ENCODE measurements at places on chromosomes 6 and 20.
A peak's percentile ranks its signal among the peaks of the same experiment; 100 is the strongest.

DNA sequence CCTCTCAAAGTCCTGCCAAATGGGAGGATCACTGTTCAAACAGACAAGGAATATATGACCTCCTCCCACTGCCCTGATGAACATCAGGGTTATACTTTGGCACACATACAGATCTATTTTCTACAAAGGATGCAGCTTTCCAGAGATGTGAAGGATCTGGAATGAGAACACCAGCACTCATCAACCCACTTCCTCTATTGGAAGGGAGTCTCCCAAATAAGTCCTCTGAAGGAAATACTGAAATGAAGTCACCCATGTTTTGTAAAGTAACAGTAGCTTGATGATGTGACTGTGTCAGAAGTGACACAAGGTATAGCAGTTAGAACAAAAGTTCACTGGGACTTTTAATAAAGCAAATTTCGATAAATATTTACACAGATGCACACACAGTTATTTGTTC, 104.9 kb downstream of the OGFRL1 start:
- no peak for DNase-seq

DNA sequence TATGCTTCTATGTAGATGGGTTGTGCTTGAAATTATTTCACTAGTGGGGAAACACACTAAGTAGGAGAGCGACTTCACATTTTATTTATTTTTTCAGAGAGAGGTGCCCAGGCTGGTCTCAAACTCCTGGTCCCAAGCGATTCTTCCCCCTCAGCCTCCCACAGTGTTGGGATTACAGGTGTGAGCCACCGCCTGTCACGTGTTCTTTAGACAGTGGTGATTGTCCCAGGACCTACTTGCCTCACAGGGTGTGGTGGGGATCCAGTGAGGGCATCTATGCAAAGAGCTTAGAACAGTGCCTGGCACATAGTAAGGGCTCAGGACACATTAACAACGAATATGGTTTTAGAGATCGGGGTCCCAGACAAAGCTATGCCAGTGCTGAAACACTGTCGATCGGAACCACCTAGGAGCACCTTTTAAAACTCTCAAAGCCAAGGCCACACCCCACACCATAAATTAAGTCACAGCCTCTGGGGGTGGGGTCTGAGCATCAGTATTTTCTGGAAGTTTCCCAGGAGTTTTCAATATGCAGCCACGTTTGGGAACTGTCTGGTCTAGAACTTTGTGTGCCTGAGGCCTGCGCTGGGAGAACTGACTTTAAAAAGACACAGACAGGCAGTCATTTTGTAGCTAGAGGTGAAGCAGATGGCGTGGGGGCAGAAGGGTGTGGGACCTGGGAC, 4.8 kb upstream of the BCAS4 start:
- DNase-seq, result no peak

DNA sequence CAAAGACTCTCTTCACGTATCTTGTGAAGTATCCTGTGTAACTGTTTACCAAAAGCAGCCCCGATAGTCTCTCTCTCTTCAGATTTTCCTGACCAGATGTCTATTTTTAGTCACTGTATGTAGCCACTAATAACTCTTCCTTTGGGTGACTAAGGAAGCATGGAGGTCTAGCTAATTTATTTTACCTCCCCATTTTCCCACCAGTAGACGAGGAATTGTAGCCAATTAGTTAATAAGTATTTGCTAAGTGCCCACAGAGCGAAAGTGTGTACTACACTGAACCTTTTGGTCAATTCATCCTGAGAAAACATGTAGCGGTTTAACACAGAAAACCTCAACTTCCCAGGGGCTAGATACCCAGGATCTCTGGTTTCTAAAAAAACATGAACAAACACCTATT, 180.6 kb downstream of the TBX18 start:
- no peak for DNase-seq

DNA sequence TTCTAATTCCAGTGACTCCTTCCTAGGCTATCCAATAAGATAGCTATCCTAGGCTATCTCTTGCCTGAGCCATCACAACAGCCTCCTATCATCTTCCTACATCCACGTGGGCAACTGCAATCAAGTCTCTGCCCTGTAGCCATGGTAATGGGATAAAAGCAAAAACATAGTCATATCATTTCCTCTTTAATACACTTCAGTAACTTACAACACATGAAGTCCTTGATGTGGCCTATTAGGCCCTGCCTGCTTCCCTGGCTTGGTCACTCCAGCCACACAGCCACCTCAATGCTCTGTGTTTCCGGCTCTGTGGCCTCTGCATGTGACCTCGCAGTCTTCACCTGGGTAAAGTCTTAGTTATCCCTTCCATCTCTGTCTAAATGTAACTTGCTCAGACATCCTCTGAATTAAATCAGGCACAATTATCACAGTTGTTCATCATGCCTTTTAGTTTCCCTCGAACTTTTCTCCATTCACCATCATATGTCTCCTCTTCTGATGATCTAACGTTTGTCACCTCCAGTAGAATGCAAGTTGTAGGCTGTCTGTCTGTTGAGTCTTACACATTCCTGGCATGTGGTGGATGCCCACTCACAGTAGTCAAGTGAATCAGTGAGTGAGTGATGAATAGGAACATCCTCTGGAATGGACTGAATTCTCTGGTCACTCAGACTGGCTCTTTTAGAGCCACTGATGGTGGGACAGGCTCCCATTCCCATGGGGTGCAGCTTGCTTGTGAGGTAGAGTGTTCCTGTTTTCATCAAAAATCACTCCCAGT, 229.4 kb downstream of the TBC1D7 start:
- DNase-seq, result no peak

DNA sequence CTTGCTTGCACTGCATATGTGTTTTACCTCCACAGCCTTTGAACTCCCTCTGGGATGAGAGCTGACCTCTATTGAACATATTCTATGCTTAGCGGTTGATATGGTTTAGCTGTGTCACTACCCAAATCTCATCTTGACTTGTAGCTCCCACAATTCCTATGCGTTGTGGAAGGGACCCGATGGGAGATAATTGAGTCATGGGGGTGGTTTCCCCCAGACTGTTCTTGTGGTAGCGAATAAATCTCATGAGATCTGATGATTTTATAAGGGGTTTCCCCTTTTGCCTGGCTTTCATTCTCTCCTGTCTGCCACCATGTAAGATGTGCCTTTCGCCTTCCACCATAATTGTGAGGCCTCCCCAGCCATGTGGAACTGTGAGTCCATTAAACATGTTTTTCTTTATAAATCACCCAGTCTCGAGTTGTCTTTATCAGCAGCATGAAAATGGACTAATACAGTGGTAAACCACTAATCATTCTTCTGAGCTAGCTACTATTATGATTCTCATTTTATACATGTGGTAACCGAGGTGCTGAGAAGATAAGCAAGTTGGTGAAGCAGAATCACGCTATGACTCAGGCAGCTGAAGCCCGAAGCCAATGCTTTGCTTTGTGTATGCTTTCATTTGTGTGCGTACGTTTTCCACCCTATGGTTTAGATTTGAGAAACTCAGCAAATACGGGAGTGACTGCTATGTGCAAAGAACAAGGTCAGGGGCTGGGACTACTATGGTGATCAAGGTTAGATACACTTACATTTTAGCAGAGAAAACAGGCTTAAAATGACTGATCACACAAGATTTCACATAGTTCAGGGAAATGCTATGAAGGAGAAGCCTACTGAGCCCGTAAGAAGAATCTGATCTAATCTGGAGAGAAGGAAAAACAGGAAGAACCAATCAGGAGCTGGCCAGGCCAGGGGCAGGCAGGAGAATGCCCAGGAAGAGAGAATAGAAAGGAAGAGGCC, 363.5 kb downstream of the ESR1 start:
- DNase-seq, result no peak

GRCh38 chr6:38679668-38680067, 23.3 kb downstream of the GLO1 start:
- DNase-seq, result no peak

GRCh38 chr20:555976-556385, 12.4 kb upstream of the CSNK2A1 start:
- DNase-seq, result no peak

DNA sequence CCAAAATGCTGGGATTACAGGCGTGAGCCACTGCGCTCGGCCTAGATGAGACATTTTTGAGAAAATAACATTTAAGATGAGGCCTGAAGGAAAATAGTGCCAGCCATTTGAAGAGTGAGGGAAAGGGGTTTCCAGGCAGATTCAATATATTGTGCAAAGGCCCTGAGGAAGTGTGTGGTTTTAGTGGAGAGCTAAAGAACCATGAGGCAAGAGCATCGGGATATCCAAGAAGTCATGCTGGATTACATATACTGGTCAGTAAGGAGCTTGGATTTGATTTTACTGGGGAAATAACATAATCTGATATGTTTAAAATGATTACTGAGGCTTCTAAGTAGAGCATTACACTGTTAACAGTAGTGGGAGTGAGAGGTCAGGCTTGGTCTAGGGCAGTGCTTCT, 47.0 kb downstream of the CARMIL1 start:
- no peak for DNase-seq

DNA sequence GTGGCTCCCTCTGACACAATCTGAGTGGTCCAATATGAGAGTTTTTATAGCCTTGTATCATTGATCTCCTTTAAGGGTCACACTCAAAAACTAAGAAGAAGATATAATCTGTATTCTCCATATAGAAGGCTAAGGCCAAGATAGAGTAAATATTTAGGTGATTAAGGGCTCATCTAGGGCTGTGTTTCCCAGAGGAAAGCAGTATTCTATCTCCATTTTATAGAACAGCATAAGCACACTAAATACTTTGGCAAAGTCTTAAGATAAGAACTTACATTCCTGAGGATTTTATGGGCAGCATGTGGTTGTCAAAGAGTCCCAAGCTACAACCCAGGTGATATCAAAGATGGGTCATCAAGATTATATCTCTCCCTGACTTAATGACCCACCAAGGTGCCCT, 377.6 kb downstream of the KIF16B start:
- DNase-seq, result no peak

DNA sequence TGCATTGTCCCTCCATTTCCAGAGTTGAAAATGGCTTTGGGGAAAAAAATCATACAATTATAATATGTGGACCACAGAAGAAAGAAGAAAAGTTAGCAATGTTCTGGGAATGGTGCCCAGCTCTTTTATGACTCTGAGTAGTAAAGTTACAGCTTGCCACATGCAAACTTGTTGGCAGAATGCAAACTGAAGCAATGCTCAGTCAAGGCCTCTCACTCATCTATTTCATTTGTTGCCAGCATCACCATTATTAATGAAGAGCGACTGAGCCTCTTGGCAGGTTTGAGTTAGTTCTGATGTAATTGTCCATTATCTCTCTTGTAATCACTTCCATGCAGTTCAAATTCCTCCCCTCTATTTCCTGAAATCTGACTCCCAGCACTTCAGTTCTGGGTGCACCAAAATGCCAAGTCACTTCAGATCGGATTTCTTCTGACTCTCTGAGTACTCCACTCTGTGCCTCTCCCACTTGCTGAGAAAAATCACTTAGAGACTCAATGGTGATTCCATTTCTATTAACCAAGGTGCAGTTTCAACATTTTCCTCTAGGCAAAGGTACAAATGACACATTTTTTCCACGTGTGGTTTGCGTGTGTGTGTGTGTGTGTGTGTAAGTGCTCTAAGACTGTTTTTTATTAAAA, 154.4 kb upstream of the STMND1 start:
- peak; percentile 73 for DNase-seq

DNA sequence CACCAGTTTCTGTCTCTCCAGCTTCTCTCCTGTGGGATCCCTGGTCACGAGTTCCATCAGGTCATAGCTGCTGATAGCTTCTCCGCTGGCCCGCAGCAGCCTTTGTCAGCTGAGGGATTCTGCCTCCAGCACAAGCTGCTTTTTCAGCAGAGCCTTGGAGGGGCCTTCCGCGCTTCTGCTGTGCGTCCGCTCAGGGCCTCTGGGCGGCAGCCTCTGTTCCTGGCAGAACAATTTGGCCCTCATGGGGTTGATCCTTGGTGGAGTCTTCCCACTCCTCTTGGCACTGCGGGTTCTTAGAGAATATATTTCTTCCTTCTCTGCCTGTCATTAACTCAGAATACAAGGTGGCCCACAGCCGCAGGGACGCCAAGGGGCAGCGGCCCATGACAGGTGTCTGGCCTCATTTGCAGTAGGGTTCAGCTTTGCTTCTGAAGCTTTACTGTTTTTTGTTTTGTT, 158.8 kb downstream of the DTNBP1 start:
- DNase-seq, result no peak

GRCh38 chr6:45587229-45588060, 209.7 kb upstream of the SUPT3H start:
- DNase-seq, result no peak

DNA sequence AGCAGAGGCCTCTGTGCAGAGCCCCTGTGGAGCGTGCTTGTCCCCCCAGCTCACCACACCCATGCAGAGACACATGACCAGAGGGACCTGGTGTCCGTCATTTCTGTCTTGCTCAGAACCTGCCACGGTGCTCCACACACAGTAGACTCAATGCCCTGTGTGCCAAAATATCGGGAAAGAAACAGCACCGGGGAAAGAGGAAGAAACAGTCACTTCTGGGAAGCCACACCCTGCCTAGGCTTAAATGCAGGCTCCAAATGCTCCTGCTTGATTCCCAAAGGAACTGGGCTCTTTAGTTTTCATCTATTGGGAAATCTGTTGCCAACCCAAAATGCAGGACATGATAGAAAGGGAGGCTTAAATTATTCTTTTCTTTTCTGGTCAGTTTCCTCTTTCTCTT, 503.9 kb downstream of the CD83 start:
- no peak for DNase-seq

DNA sequence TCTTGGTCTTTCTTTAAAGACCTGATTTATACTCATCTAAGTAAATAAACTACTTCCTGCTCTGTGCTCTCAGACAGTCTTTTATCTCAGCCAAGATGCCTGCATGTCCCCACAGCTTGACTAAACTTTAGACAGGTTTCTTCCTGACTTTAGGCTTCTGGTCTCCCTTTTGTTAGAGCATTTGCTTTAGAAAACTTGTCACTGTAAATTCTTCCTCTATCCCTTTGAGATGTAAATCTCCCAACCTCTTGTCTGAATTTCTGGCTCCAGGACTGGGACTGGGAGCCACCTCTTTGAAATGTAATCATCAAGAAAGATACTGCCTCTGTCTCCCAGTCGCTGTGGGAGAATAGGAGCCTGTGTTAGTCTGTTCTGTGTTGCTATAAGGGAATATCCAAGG, 739.9 kb downstream of the C6orf118 start:
- DNase-seq, result no peak

DNA sequence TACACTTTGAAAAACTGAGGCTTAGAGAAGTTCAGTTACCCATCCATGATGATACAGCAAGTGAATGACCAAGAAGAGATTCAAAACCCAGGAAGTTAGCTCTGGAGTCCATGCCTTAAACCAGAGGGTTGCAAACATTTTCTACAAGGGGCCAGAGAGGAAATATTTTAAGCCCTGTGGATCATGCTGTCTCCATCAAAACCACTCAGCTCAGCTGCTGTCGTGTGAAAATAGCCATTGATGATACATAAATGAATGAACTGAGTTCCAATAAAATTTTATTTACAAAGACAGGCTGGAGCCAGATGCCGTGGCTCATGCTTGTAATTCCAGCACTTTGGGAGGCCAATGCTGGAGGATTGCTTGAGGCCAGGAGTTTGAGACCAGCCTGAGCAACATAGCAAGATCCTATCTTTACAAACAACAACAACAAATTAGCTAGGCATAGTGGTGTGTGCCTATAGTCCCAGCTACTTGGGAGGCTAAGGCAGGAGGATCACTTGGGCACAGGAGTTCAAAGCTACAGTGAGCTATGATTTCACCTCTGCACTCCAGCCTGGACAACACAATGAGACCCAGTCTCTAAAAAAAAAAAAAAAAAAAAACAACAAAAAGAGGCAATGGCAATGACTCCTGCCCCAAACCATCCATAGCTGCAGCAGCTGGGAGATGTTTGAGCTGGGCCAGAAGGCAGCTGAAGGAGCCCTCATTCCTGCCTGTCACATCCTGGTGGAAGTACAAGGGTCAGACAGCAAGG, 44.1 kb upstream of the RIN2 start:
- no peak for DNase-seq

Measured in renal pelvis (tissue), 12 donors.